Heart left ventricle (tissue), 16 donors: ENCODE measurements at places on chromosomes 5 and 9.

DNA sequence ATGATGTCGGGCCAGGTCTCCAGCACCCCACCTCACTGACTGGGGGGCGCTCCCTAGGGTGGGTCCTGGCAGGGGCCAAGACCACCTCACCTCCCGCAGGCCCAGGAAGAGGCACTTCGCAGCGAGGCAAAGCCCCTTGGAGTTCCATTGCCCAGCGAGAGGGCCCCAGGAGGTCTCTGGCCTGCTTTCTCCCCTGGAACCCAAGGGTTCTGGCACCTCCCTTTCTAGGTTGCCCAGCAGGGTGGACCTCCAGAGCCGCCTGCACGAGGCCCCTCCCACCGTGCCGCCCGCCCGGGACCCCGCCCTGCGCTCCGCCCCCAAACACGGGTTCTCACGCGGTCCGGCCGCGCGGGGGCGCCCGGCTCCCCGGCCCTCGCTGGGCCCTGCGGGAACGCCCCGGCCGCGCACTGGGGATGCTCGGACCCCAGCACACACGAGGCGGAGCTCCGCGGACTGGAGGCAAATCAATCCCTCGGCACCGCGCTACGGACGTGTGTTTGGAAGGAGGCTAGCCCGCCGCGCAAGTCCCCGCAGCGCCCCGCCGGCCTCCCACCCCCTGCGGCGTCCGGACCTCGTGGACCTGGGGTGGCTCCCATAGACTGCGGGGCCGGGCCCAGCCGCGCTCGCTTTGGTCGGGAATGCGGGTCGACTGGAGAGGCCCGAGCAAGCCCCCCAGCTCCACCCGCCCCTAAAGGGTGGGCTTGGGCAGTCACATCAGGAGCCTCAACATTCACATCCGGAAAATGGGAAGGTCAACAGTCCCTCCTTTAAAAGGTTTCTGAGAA, 99.5 kb upstream of the LMX1B start:
- H3K36me3 ChIP-seq = no peaks in the 10 kb centered on the region
- H3K4me1 ChIP-seq = peaks cover 34% of the 10 kb centered on the region
- no peak overlapping the region for H3K27ac ChIP-seq
- peaks cover 82% of the 10 kb centered on the region for H3K27me3 ChIP-seq
- peak; percentile 77 for DNase-seq

DNA sequence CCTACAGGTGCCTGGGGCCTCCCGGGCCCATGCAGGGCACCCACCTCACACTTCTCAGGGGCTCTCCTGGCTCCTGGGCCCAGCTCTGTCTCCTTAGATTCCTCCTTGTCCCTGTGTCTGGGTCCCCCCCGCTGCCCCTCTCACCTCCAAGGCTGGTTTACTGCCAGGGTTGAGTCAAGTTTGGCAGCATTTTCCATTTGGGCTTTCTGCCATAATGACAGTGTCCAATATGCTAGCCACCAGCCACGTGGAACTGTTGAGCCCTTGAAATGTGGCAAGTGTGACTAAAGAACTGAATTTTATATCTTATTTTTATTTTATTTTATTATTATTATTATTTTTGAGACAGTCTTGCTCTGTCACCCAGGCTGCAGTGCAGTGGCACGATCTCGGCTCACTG, 1.9 kb downstream of the TTC16 start:
- H3K27ac ChIP-seq = peak overlapping the region; percentile 22
- H3K36me3 ChIP-seq = no peaks in the 10 kb centered on the region
- DNase-seq = no peak
- H3K4me3 ChIP-seq = no peak overlapping the region

GRCh38 chr5:150113047-150113744, 26.8 kb upstream of the CSF1R start:
- peaks cover 16% of the 10 kb centered on the region for H3K36me3 ChIP-seq
- no peak overlapping the region for H3K27ac ChIP-seq
- H3K27me3 ChIP-seq = no peaks in the 10 kb centered on the region
- H3K4me3 ChIP-seq = no peak overlapping the region
- no peaks in the 10 kb centered on the region for H3K4me1 ChIP-seq

GRCh38 chr9:35482071-35482470, 7.8 kb upstream of the RUSC2 start:
- no peaks in the 10 kb centered on the region for H3K27me3 ChIP-seq
- no peak overlapping the region for H3K27ac ChIP-seq
- H3K4me1 ChIP-seq = no peaks in the 10 kb centered on the region

GRCh38 chr9:96156171-96156974, 145.6 kb downstream of the HSD17B3 start:
- no peak overlapping the region for H3K27ac ChIP-seq
- H3K27me3 ChIP-seq = peaks cover 5% of the 10 kb centered on the region
- H3K36me3 ChIP-seq = no peaks in the 10 kb centered on the region

GRCh38 chr5:122723606-122724352, 51.1 kb upstream of the SNX2 start:
- no peaks in the 10 kb centered on the region for H3K27me3 ChIP-seq
- H3K36me3 ChIP-seq = no peaks in the 10 kb centered on the region
- no peaks in the 10 kb centered on the region for H3K4me1 ChIP-seq
- no peak overlapping the region for H3K4me3 ChIP-seq
- no peak overlapping the region for H3K27ac ChIP-seq

- no peak overlapping the region for H3K4me3 ChIP-seq
- H3K27ac ChIP-seq = no peak overlapping the region
- H3K36me3 ChIP-seq = no peaks in the 10 kb centered on the region
Measured at GRCh38 chr9:119781886-119782285, 412.7 kb upstream of the BRINP1 start.

DNA sequence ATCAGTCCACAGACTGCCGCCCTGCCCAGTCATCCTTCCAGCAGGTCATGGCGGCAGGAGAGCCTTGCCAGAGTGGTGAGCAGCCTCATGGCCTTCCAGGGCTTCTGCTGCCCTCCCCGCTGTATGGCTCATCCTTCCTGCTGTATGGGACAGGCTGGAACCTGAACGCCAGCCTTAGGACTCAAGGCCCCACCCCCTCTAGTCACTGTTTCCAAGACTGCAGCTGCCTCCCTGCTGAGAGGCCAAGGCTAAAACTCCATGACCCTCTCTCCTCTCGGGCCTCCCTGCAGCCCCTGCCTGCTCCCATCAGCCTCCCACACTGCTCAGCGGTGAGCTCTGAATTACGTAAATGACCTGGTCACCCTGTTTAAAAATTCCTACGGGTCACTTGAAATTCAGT, 227.5 kb downstream of the AGTPBP1 start:
- H3K4me3 ChIP-seq = no peak overlapping the region
- H3K36me3 ChIP-seq = no peaks in the 10 kb centered on the region
- no peaks in the 10 kb centered on the region for H3K4me1 ChIP-seq
- DNase-seq = no peak

- no peaks in the 10 kb centered on the region for H3K27me3 ChIP-seq
- H3K36me3 ChIP-seq = no peaks in the 10 kb centered on the region
- no peaks in the 10 kb centered on the region for H3K4me1 ChIP-seq
- no peak overlapping the region for H3K27ac ChIP-seq
- DNase-seq = no peak
Measured at GRCh38 chr5:94526706-94527105, 91.7 kb downstream of the KIAA0825 start.

- no peak for DNase-seq
- peaks cover 3% of the 10 kb centered on the region for H3K4me1 ChIP-seq
- no peak overlapping the region for H3K27ac ChIP-seq
- H3K36me3 ChIP-seq = no peaks in the 10 kb centered on the region
- no peak overlapping the region for H3K4me3 ChIP-seq
- no peaks in the 10 kb centered on the region for H3K27me3 ChIP-seq
Measured at GRCh38 chr5:137374110-137374714, 124.9 kb downstream of the SPOCK1 start.

DNA sequence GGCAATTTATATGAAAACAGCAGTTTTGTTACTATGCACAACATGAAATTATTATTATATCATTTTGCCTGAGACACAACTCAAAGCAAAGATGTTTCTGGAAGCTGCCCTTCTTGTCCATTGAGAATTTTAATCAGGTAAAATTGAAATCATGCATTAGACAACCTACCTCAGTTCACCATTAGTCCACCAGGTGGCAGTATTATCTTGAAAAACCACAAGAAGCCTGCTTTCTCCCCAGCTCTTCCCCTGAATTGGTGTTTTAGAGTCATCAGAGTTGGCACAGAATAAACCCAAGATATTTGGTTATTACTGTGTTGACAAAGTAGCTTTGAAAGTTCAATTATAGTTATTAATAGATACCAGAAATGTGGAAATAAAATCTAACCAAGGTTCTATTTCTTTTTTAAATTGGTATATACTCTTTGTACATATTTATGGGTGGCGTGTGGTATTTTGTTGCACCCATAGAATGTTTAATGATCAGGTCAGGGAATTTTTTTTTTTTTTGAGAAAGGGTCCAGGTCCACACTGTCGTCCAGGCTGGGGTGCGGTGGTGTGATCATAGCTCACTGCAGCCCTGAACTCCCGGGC, 25.7 kb downstream of the UTP15 start:
- peak; percentile 54 for DNase-seq
- no peaks in the 10 kb centered on the region for H3K27me3 ChIP-seq
- H3K36me3 ChIP-seq = no peaks in the 10 kb centered on the region
- no peaks in the 10 kb centered on the region for H3K4me1 ChIP-seq
- H3K4me3 ChIP-seq = no peak overlapping the region

DNA sequence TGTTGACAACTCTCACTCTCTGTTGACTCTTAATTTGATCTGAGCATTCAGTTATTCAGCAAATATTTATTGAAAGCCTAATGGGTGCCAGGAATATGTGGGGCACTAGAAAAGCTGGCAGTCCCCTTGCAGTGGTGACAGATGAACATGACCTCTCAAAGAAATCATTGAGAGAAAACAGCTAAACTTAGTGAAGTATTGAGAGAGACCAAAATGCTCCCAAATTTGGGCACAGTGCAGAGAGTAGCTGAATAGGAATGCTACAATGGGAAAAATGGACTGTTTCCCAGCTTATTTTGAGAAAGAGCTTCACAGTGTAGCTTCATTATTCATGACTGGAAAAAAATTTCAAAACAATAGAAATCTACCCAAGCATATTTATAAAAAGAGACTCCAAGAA, 257.9 kb downstream of the SGCD start:
- peak; percentile 35 for DNase-seq
- no peak overlapping the region for H3K4me3 ChIP-seq
- peak overlapping the region; percentile 79 for H3K27ac ChIP-seq
- no peaks in the 10 kb centered on the region for H3K27me3 ChIP-seq

DNA sequence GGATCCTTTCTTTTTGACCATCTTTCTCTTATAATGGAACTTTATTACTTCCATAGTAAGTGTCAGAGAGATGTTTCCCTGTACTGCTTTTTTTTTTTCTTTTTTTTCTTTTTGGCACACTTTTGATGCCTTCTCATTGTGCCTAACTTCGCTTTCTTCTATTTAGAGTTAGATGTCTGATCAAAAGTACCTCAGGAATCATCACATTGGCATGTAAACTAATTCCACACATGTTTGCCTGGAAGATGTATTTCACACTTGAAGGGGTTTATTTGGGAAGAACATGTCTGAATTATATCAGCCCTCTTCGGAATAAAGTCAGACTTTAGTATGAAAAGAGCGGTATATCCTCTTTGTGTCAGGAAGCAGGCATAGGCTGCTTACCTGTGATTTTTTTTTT, 35.1 kb downstream of the SMARCA2 start:
- H3K27me3 ChIP-seq = no peaks in the 10 kb centered on the region
- H3K4me3 ChIP-seq = no peak overlapping the region
- no peak for DNase-seq

DNA sequence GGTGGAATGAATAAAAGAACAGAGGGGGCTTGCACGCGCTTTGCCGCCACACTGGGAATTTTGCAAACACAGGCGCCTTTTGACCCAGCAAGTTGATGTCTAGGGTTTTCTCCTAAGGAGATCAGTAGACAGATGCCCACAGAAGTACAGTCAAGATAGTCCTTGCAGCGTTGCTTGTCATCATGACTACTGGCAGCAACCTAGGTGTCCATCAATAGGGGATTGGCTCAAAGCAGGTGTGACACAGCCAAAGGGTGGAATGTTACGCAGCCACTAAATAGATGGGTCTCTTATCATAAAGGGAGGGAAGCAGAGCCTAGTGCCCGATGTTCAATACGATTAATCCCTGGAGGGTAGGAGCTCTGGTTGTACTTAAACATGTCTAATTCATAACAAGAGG, 63.8 kb upstream of the GGTA1 start:
- H3K36me3 ChIP-seq = no peaks in the 10 kb centered on the region
- no peak overlapping the region for H3K4me3 ChIP-seq
- no peak overlapping the region for H3K27ac ChIP-seq
- DNase-seq = no peak
- H3K4me1 ChIP-seq = peaks cover 28% of the 10 kb centered on the region

DNA sequence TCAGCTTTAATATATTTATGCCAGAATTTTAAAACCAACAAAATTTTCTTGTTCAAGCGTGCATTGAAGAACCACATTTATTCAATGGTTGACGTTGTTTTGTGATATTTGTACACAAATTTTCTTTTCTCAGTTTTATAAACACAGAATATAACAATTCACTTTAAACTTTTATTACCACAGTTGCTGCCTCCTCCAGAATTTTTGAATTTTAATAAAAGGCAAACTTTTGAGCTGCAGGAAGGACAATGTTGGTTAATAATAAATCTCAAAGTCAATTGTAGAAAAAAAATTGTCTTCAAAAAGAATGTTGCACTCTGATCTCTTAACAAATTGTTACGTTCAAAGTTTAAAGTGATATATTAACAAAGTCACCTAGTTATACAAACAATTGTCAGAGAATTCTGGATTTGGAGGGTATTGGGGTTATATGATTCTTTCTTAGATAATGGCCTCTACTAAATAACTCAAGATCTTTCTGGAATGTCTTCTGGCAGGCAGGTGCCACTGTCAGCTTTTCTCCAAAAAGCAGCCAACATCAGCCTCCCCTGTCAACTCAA, 60.5 kb downstream of the BAAT start:
- no peak overlapping the region for H3K27ac ChIP-seq
- no peaks in the 10 kb centered on the region for H3K27me3 ChIP-seq
- no peaks in the 10 kb centered on the region for H3K36me3 ChIP-seq
- no peak for DNase-seq

- H3K36me3 ChIP-seq = no peaks in the 10 kb centered on the region
- peaks cover 20% of the 10 kb centered on the region for H3K4me1 ChIP-seq
- H3K27me3 ChIP-seq = no peaks in the 10 kb centered on the region
- no peak for DNase-seq
Measured at GRCh38 chr9:100071271-100071670, 27.5 kb downstream of the ERP44 start.

GRCh38 chr5:137856201-137856600, 11.5 kb upstream of the MYOT start:
- no peak for DNase-seq
- H3K27me3 ChIP-seq = no peaks in the 10 kb centered on the region
- peaks cover 4% of the 10 kb centered on the region for H3K36me3 ChIP-seq
- no peak overlapping the region for H3K27ac ChIP-seq
- peaks cover 18% of the 10 kb centered on the region for H3K4me1 ChIP-seq

DNA sequence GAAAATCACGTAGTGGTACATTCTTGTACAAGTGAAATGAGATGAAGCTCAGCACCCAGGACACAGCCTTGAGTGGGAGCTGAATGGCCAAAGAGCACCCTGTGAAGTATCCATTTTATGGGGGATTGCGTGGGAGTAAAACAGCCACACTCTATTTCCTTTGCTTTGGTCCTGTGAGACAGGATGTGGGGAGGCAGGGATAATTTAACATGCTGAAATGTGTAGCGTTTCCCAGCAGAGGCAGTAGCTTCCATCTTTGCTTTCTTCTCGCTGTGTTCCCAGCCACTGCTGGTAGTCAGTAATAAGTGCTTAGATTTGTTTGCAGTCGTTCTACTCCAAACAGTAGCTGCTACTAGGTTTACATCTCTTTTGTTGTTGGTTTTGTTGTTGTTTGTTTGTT, 4.4 kb downstream of the IL31RA start:
- no peak overlapping the region for H3K27ac ChIP-seq
- H3K36me3 ChIP-seq = no peaks in the 10 kb centered on the region
- H3K4me1 ChIP-seq = no peaks in the 10 kb centered on the region
- no peaks in the 10 kb centered on the region for H3K27me3 ChIP-seq
- DNase-seq = no peak
